ENCODE measurements at places on chromosomes 1 and 21.

DNA sequence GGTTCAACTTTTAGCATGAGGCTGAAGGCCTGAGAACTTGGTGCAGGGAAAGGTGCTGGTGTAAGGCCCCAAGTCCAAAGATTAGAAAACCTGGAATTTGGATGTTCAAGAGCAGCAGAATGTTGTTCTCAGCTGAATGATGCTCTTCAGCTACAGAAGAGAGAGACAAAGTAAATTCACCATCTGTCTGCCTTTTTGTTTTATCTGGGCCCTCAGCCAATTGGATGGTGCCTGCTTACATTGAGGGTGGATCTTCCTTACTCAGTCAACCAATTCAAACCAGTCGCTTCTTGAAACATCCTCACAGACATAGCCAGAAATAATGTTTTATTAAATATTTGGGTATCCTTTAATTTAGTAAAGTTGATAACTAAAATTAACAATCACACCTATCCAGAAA, 748.2 kb upstream of the ADAMTS5 start:
- H3K4me1 ChIP-seq, result no peaks in the 10 kb centered on the region
- H3K27me3 ChIP-seq, result no peaks in the 10 kb centered on the region
- DNase-seq, result no peak
- H3K27ac ChIP-seq, result no peak overlapping the region
- no peak overlapping the region for H3K4me3 ChIP-seq

GRCh38 chr1:27099135-27099586, 55.8 kb downstream of the SLC9A1 start:
- DNase-seq, result no peak
- H3K27me3 ChIP-seq, result no peaks in the 10 kb centered on the region
- H3K4me1 ChIP-seq, result peaks cover 20% of the 10 kb centered on the region
- no peak overlapping the region for H3K4me3 ChIP-seq

- H3K27me3 ChIP-seq, result no peaks in the 10 kb centered on the region
- no peak for DNase-seq
- no peak overlapping the region for H3K4me3 ChIP-seq
- no peaks in the 10 kb centered on the region for H3K36me3 ChIP-seq
These were observed 104.5 kb upstream of the TMEM51 start for GRCh38 chr1:15049067-15049466.

GRCh38 chr1:101798417-101798816, 198.3 kb downstream of the OLFM3 start:
- no peaks in the 10 kb centered on the region for H3K36me3 ChIP-seq
- no peak overlapping the region for H3K27ac ChIP-seq
- no peak overlapping the region for H3K4me3 ChIP-seq
- H3K27me3 ChIP-seq, result peaks cover 34% of the 10 kb centered on the region
- DNase-seq, result no peak
- H3K4me1 ChIP-seq, result no peaks in the 10 kb centered on the region

DNA sequence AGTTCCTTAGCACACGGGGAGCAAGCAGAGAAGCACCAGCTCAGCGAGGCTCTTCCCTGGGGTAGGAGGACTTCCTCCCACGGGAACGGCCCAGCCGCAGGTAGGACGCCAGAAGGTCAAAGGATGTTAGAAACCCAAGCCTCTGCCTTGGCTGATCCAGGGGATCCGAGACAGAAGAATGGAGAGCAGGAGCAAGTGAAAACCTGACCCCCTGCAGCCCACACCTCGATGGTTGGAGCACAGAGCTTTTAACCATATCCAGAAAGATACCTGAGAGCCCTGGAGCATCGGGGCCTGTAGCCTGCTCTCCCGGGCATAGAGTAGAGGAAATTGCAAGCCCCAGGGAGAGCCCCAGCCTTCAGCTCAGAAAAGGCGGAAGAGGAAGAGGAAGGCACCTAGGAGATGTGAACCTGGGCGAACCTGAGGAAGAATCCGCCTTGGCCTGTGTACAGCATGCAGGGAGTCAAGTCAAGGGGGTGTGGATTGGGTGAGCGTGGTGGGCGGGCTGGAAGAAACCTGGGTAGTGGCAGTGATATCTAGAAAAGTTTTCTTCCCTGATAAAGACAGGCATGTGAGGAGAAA, 76.3 kb downstream of the PSMG1 start:
- DNase-seq, result no peak
- H3K36me3 ChIP-seq, result no peaks in the 10 kb centered on the region
- no peaks in the 10 kb centered on the region for H3K27me3 ChIP-seq
- no peak overlapping the region for H3K4me3 ChIP-seq

DNA sequence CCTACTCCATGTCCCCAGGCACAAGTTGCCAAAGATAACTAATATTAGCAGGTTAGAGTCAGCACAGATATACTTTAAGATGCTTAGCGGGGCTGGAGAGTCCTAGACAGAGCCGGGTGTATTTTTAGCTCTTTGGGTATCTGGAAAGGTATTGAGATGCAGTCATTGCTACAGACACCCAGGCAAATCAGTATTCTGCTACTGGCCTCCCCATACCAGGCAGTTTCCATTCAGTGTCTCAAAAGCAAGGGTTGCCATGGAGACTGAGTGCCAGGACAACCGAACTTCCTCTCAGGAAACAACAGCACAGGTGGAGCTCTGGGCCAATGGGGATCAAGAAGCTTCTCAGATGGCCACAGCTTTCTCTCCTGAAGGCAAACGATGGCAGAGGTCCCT, 45.3 kb downstream of the KCNC4 start:
- H3K4me3 ChIP-seq, result no peak overlapping the region
- H3K36me3 ChIP-seq, result no peaks in the 10 kb centered on the region
- H3K27me3 ChIP-seq, result no peaks in the 10 kb centered on the region
- H3K27ac ChIP-seq, result no peak overlapping the region
- H3K4me1 ChIP-seq, result peaks cover 9% of the 10 kb centered on the region

GRCh38 chr1:52022133-52022532, 11.5 kb downstream of the KTI12 start:
- H3K36me3 ChIP-seq, result peaks cover 44% of the 10 kb centered on the region
- no peaks in the 10 kb centered on the region for H3K4me1 ChIP-seq
- no peak overlapping the region for H3K27ac ChIP-seq
- H3K27me3 ChIP-seq, result no peaks in the 10 kb centered on the region

- H3K4me3 ChIP-seq, result no peak overlapping the region
- no peaks in the 10 kb centered on the region for H3K36me3 ChIP-seq
- H3K27me3 ChIP-seq, result no peaks in the 10 kb centered on the region
- no peak overlapping the region for H3K27ac ChIP-seq
- DNase-seq, result no peak
- no peaks in the 10 kb centered on the region for H3K4me1 ChIP-seq
These were observed 6.6 kb downstream of the NID1 start for GRCh38 chr1:236058141-236058934.

- no peaks in the 10 kb centered on the region for H3K27me3 ChIP-seq
- no peak overlapping the region for H3K4me3 ChIP-seq
- peaks cover 25% of the 10 kb centered on the region for H3K4me1 ChIP-seq
- H3K36me3 ChIP-seq, result no peaks in the 10 kb centered on the region
- no peak for DNase-seq
- H3K27ac ChIP-seq, result no peak overlapping the region
These were observed 155.5 kb downstream of the C1orf21 start for GRCh38 chr1:184542291-184542690.

DNA sequence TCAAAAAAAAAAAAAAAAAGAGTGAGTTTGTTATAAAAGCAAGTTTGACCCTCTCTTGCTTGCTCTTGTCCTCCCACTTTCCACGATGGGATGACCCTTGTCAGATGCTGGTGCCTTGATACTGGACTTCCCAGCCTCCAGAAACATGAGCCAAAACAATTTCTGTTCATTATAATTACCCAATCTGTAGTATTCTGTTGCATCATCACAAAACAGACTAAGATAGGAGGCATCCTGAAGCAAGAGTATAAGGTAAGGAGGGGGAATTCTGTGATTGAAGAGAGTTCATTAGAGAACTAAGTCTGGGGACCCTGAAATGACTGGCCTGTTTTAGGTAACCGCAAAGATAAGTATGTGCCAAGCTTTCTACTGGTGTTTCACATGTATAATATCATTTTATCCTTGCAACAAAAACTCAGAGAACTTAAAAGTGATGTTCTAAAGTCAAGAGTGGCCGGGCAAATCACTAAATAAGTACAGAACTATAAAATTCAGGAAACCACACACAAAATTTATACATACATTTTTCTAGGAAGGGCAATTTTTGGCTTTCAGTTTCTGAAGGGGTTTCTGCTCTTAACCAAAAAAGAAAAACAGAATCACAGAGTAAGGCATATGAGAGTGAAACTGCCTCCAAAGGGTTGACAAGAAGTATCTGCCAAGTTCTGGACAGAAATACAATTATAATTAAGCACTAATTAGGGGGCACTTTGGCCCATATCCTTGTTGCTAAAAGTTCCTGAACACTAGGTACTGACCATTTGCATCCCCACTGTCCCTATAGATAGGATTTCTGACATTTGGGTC, 14.0 kb downstream of the DNALI1 start:
- no peaks in the 10 kb centered on the region for H3K27me3 ChIP-seq
- DNase-seq, result no peak
- peaks cover 99% of the 10 kb centered on the region for H3K36me3 ChIP-seq
- no peak overlapping the region for H3K27ac ChIP-seq
- H3K4me1 ChIP-seq, result peaks cover 10% of the 10 kb centered on the region

GRCh38 chr1:90945287-90945686, 76.5 kb downstream of the ZNF644 start:
- H3K27me3 ChIP-seq, result no peaks in the 10 kb centered on the region
- peaks cover 37% of the 10 kb centered on the region for H3K36me3 ChIP-seq
- no peak for DNase-seq
- no peak overlapping the region for H3K4me3 ChIP-seq

DNA sequence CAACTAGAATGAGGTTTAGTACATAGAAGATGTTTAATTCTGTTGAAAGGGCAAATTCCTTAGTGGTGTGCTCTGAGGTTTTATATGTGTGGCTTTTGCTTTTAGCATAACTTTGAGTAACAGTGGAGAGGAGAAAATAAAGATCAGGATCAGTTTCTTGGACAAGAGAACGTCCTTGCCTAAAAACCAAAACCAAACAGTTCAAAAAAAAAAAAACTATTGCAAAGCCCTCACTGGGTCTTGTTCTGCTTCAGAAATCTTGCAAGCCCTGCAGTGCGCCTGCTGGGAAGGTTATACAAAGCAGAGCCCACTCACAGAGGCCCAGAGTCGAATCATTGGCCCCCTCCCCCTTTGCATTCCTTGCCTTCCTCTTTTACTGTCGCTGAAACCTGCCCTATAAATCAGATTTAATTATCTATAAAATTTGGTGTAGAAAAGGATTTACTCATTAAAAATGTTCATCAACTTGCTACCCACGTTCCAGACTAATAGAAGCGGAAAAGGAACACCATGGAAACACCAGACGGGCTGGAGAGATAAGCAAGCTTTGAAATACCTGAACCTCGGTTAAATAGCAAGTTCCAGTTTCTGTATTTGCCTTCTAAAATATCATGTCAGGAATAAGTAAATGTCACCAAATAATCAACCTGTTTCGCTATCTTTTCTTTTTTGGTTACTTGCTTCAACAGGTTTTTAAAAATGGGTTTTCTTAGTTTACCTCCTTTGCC, 201.6 kb upstream of the PTBP2 start:
- H3K36me3 ChIP-seq, result no peaks in the 10 kb centered on the region
- H3K4me3 ChIP-seq, result no peak overlapping the region
- no peak overlapping the region for H3K27ac ChIP-seq
- DNase-seq, result no peak
- H3K27me3 ChIP-seq, result no peaks in the 10 kb centered on the region

DNA sequence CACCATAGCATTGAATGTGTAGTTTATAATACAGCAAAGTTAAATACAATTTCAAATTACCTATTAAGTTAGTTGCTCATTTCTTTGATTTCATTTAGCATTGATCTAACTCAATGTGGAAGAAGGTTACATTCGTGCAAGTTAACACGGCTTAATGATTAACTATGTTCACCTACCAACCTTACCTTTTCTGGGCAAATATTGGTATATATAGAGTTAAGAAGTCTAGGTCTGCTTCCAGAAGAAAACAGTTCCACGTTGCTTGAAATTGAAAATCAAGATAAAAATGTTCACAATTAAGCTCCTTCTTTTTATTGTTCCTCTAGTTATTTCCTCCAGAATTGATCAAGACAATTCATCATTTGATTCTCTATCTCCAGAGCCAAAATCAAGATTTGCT, at the start of gene ANGPTL3:
TSS of gene ANGPTL3 (plus strand) at position 240 of the 400 bp plus-strand sequence. CDS start at position 287, 47 bp downstream.
- H3K4me3 ChIP-seq, result no peak within 1 kb of the TSS
- no peaks in the 10 kb centered on the region for H3K4me1 ChIP-seq
- H3K27me3 ChIP-seq, result no peaks in the 10 kb centered on the region
- no peak within 1 kb of the TSS for H3K27ac ChIP-seq
- 0 out of 2 replicates have a peak, but pooled peaks cover 1% of the 10 kb centered on the region for H3K36me3 ChIP-seq
- DNase-seq, result no peak

DNA sequence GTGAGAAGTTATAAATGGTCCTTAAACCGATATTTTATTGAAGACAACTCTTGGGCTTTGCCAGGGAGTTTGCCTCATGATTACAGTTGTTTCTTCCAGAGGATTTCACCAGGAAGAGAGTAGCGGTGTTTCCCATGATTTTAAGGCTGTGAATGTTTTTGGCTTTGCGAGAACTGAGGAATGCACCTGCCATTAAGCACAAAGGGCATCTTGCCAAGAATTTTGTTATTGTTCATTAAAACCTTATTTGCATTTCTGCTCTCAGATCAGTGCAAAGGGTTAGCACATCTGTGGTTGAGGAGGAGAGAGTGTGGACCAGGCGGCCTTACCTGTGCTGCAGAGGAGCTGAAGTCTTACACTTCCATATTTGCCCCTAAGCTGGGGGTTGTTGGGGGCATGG, 13.8 kb downstream of the CNIH3 start:
- DNase-seq, result no peak
- H3K4me1 ChIP-seq, result no peaks in the 10 kb centered on the region
- no peaks in the 10 kb centered on the region for H3K36me3 ChIP-seq

DNA sequence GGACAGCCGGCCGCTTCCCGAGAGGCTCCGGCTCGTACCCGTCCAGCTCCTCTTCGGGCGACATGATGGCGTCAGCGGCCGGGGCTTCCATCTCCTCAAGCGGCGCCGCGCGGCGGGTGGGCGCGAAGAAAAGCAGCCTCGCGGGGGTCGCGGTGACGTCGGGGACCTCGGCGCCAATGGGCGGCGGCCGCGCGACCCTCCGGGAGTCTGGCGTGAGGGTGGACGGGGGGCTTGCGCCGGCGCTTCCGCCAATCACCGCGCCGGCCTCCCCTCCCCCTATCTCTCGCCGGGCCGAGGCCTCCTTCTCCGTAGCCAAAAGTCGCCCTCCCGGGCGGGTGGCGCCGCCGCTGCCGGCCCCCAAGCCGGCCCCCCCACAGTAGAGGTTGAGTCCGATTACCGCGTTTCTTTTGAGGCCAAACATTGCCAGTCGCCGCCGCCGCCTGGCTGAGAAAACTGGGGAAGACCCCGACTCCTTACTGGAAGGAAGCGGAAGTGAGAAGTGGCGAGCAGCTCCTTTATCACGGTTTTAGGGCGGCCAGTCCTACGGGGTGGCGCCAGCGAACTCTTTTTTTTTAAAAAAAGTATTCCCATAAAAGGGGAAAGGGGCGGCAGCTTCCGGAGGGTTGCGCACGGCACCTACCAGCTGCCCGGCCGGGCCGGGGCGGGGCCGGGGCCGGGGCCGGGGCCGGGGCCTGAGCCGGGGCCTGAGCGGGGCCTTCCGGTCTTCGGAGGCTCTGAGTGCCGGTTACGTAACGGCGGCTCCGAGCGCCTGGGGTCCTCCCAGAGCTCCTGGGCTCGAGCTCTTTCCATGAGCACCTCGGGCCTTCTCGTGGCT, at the start of gene MCL1:
TSS of gene MCL1 (minus strand) at position 501 of the 835 bp plus-strand sequence. CDS start at position 421, 80 bp downstream.
- H3K4me3 ChIP-seq, result peak within 1 kb of the TSS; percentile 73
- peaks cover 49% of the 10 kb centered on the region for H3K36me3 ChIP-seq
- H3K27me3 ChIP-seq, result no peaks in the 10 kb centered on the region
- H3K27ac ChIP-seq, result peak within 1 kb of the TSS; percentile 100
- H3K4me1 ChIP-seq, result peaks cover 24% of the 10 kb centered on the region

- no peaks in the 10 kb centered on the region for H3K4me1 ChIP-seq
- DNase-seq, result no peak
- H3K27me3 ChIP-seq, result peaks cover 3% of the 10 kb centered on the region
- no peaks in the 10 kb centered on the region for H3K36me3 ChIP-seq
- no peak overlapping the region for H3K27ac ChIP-seq
These were observed 7.7 kb downstream of the PRRX1 start for GRCh38 chr1:170671629-170671963.

All from RWPE2 (cell line).